IPS DF 6.9 (cell line): ENCODE measurements at places on chromosomes 1 and 21.

DNA sequence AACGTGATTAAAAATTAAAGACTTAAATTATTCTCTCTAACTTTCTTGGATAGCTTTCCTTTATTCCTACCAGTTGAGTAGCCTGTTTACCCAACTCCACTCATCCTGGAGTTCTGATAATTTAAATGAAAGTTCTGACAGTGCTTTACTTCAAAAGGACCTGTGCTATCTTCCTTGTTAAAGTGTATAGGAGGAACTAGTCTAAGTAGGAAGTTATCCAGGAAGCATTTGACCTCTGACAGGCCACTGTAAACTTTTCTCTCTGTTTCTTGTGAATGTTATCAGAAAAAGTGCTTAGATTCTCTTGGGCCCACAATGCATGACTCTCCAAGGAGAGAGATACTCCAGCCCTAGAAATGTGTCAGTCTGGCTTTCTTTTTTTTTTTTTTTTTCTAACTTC, 9.2 kb downstream of the UAP1 start:
- DNase-seq, result no peak

GRCh38 chr21:23968722-23969647, 1638.3 kb downstream of the MRPL39 start:
- no peak for DNase-seq

GRCh38 chr1:6864166-6864565, 78.9 kb downstream of the CAMTA1 start:
- no peak for DNase-seq

- DNase-seq, result no peak
Measured at GRCh38 chr1:221810406-221810805, 68.5 kb upstream of the DUSP10 start.

GRCh38 chr1:180976191-180976590, 46.5 kb downstream of the STX6 start:
- DNase-seq, result no peak

DNA sequence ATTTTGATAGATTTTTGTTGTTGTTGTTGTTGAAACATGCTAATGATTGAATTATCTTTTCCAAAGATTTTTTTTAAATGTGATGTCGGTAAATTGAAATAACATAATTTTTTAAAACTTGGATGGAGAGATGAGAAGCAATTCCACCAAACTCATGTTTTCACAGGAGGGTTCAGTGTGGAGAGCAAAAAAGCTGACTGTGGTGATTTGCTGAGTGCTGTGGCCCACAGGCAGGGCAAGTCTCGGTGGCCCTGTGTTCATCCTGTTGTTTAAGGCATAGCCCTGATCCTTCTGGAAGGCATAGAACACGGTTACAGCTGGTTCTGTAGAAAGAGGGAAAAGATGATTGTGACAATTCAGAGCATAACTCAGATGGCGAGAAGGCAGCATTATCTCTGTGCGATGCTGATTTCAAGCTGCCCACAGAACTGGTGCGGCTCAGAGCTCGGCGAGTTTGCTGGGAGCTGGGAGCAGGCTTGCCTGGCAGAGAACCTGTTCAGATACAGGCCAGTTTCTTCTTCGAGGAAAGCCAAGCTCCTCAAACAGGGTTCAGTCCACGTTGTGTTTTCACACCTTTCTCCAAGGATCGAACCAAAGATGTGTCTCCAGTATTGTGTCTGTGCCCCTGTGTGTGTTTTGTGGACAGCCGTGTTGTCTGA, 127.1 kb downstream of the HUNK start:
- DNase-seq, result no peak

GRCh38 chr1:246532519-246532918, 25.4 kb upstream of the SMYD3 start:
- no peak for DNase-seq

DNA sequence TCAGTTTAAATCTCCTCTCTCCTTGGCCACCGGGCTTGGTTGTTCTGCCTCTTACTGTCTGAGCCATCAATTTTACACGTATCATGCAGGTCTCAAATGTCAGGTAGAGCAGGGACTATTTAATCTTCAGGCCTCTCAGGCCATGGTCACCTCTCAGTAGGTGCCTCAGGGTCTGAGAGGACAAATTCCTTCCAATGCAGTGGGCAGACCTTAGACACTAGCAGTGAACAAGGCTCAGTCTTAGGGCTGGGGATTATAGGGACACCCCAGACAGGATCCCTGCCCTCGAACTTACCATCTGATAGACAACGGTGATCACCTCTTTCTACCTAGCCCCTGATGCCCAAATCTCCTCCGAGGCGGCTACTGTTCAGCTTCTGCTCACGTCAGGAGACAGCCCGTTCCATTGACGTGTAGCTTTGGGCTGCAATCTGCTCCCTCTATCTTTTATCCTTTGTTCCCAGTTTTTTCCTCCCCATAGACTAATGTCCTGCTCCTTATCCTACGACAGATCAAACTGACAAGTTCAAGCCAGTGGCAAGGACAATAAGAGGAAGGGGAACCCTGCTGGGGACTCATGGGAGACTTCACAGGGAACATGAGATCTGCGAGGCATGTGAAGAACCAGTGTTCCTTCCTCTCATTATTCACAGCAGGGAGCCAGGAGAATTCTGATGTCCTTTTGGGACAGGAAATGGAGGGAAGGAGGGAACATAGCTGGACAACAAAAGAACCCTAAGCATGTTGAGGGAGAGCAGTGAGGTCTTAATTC, 1.4 kb upstream of the MYOG start:
- DNase-seq, result no peak

DNA sequence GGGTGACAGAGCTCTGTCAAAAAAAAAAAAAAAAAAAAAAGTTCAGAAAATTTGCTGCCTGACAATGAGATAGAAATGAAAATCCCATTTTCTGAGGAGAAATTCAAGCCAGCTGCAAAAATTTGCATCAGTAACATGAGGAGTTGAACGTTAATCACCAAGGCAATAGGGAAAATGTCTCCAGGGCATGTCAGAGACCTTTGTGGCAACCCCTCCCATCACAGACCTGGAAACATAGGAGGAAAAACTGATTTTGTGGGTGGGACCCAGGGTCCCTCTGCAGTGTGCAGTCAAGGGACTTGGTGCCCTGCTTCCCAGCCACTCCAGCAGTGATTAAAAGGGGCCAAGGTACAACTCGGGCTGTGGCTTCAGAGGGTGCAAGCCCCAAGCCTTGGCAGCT, 615.4 kb downstream of the RWDD3 start:
- no peak for DNase-seq

GRCh38 chr1:81571946-81572345, 228.8 kb upstream of the ADGRL2 start:
- DNase-seq, result no peak

DNA sequence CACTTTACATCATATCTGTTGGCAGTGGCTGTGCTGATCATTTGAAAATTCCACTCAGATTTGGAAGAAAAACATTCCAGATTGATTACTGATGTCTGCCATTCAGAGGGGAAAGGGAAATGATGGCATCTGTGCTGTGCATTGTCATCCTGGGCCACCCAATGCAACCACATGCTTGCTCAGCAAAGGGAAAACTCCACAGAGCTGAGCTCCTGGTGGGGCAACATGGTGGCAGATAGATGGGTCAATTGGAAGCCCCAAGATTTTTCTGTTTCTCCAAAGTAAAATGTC, 11.8 kb downstream of the OXCT2 start:
- DNase-seq, result no peak

DNA sequence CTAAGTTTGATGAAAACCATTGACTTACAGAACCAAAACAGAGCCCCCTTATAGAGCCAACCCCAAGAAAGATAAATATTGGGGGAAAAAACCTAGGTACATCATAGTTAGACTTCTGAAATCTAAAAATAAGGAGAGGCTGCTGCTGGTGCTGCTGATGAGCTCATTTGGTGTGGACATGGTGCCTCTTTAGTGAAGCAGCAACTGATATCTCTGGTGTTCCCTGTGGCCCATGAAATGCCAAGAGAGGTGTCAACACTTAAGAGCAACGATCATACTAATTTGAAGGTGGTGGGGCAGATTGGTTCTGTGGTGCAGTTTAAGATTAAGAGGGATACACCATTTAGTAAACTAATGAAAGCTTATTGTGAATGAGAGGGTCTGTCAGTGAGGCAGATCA, 35.9 kb downstream of the ST3GAL3 start:
- DNase-seq, result no peak

- no peak for DNase-seq
Measured at GRCh38 chr1:86061551-86061990, 95.0 kb downstream of the COL24A1 start.

DNA sequence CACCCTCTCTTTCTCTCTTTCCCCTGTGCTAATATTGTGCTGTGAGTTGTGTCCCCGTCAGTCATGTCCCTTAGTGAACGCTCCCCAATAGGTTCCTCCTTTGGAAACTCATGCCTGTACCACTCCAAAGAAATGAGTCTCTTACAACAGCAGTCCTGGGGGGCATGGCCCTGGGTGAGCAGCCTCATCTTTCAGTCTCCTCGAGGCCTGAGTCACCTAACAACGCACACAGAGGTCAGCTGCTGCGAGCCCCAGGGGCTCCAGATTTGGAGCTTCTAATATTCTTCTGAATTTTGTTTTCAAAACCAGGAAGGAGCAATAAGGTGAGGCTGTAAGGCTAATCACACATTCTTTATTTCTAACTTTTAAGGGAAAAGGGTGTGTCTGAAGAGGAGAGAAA, 30.5 kb upstream of the ZBTB8A start:
- DNase-seq, result no peak

GRCh38 chr21:26810676-26811415, 34.4 kb downstream of the ADAMTS1 start:
- DNase-seq, result no peak

GRCh38 chr1:180901076-180901990, 11.4 kb upstream of the KIAA1614 start:
- no peak for DNase-seq

GRCh38 chr1:206094024-206094423, 23.2 kb downstream of the AVPR1B start:
- DNase-seq, result no peak

- DNase-seq, result no peak
Measured at GRCh38 chr1:226474443-226475141, 66.7 kb upstream of the PARP1 start.

GRCh38 chr1:77271852-77272580, 9.8 kb upstream of the AK5 start:
- no peak for DNase-seq

GRCh38 chr1:169959686-169960085, 66.0 kb upstream of the SCYL3 start:
- DNase-seq, result no peak

GRCh38 chr21:14541841-14542490, 4.1 kb downstream of the SAMSN1 start:
- no peak for DNase-seq

GRCh38 chr1:8947127-8947691, 1.5 kb downstream of the CA6 start:
- DNase-seq, result no peak

- DNase-seq, result no peak
Measured at GRCh38 chr21:46008893-46009621, 27.5 kb downstream of the COL6A1 start.

- no peak for DNase-seq
Measured at GRCh38 chr1:90534116-90534515, 183.0 kb downstream of the BARHL2 start.

GRCh38 chr1:93676427-93676826, 5.2 kb downstream of the BCAR3 start:
- no peak for DNase-seq

DNA sequence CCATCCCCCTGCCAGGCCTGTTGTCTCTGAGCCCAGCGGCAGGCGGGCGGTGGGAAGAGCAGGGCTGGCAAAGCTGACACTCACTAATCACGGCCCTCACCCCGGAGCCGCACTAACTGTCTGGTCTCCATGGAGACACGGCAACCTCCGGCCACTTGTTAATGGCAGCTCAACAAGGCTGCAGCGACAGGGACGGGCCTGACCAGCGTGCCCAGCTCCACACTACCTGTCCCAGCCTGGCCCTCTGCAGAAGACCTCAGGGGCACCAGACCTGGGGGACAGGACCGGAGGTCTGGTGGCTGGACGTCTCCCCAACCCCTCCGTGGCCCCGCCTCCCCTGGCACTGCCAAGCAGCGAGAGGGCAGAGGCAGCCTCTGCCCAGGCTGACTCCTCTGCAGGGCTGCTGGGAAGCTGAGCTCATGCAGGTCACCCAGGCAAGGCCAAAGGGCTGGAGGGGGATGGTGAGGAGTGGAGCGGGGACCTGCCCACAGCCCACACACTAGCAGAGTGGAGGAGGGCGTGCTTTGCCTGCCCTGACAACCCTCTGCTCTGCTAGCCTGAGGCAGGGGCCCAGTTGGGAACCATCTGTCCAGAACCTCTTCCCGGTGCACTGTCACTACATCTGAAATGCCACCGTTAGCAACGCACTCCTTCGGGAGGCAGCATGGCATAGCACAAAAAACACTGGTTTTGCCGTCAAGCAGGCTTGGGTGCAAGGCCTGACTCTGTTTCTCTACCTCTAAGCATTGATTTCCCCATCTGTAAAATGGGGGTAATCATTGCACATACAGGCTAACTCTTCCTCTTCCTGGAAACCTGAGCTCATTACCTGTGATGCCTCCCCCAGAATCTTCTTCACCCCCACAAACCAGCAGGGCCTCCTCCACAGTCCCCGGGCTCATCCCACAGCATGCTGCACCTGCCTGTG, 29.6 kb upstream of the WASF2 start:
- DNase-seq, result no peak

GRCh38 chr1:240803151-240803550, 191.2 kb upstream of the GREM2 start:
- DNase-seq, result no peak

DNA sequence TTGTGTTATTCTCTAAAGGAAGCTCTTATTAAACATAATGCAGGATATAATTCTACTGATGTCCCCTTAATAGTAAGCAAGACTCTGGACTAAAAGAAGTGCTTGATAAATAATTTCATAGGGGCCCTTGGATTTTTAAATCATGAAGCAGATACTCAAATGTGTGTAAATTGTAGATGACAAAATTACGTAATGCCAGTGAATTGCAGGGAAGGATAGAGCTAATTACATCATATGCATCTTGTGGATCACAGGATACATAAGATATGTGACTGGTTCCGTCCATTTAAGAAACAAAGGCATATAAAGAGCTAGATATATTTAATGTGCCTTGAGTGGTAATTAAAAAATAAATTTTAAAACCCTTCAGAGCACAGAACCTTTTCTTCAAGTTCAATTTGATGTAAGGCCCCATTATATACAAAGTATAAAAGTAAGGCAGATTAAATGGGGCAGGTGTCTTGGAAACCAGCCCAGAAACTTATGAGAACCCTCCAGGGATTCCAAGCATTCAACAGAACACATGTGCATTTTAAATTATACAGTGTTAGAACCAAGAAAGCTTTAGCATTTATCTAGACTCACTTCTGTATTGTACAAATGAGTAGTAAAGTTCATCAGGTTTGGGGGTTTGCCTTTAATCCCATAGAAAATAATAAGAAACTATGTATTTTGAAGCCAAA, 190.4 kb downstream of the NCAM2 start:
- no peak for DNase-seq

GRCh38 chr1:29761159-29761928, 525.0 kb downstream of the PTPRU start:
- DNase-seq, result no peak

DNA sequence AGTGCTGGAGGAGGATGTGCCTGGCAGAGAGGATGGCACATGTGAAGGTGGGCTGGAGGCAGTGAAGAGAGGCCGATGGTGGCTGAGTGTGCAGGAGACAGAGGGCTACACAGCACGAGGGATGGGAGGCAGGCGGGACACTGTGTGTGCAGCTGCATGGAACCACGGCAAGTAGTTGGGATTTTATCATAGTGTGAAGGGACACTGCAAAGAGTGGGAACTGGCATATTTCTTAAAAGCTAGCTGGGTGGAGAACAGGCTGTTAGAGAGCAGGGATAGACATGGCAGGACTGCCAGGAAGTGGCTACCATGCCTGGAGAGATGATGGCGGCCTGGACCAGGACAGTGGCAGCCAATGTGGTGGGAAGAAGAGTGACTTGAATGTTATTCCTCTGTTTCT, 102.4 kb upstream of the TLR5 start:
- no peak for DNase-seq

GRCh38 chr1:151156515-151156819, at the start of gene TNFAIP8L2:
Gene TNFAIP8L2, plus strand, starts transcription at chr1:151156649. Its CDS starts 2,049 bp downstream, at chr1:151158698.
- no peak for DNase-seq
